ENCODE measurements at places on chromosomes 6 and 20. TPM values are rescaled to one million over a fixed set of nuclear protein-coding genes. Genes with fewer than 3 reads are reported as not detected.

The TREML1 gene
- not detected for total RNA-seq

The MAP3K5 gene
- 2.3 TPM for total RNA-seq

The PLAGL1 gene
- total RNA-seq = 9.9 TPM

The NT5E gene
- total RNA-seq = 40.7 TPM

The PPP1R3G gene
- 1.4 TPM for total RNA-seq

The EBF4 gene
- 2.7 TPM for total RNA-seq

The ZNF334 gene
- total RNA-seq = not detected

The SAMD10 gene
- not detected for total RNA-seq

The SKIC2 gene
- total RNA-seq = 23.2 TPM

The SLC26A8 gene
- not detected for total RNA-seq

The CYB5R4 gene
- 24.7 TPM for total RNA-seq

The SYCP2 gene
- 0.33 TPM for total RNA-seq

The SLC16A10 gene
- total RNA-seq = 0.08 TPM

The SMPDL3A gene
- 2.1 TPM for total RNA-seq

The POM121L2 gene
- total RNA-seq = not detected

The BPIFA1 gene
- not detected for total RNA-seq

The BMP7 gene
- 0.13 TPM for total RNA-seq

The RNF114 gene
- total RNA-seq = 53.6 TPM

The ZNF311 gene
- total RNA-seq = 0.42 TPM

The SLC22A2 gene
- not detected for total RNA-seq

The PRIM2 gene
- total RNA-seq = 10.9 TPM

All from A549 treated with ZK216348 at 1 μM for 4 hours (cell line).